ENCODE measurements at places on chromosomes 12 and 14. TPM values are rescaled to one million over a fixed set of nuclear protein-coding genes. Genes with fewer than 3 reads are reported as not detected.

Gene PRMT5
- 152 TPM for total RNA-seq

Gene TAS2R43
- total RNA-seq = 0.90 TPM

Gene IL23A
- 5.9 TPM for total RNA-seq

Gene HHIPL1
- 0.07 TPM for total RNA-seq

Gene CATSPERB
- total RNA-seq = not detected

Gene C12orf42
- not detected for total RNA-seq

All from Karpas-422 (cell line).